A673 (cell line): ENCODE measurements at places on chromosomes 2 and 18. TPM values are rescaled to one million over a fixed set of nuclear protein-coding genes. Genes with fewer than 3 reads are reported as not detected.

Gene ADAM17
- total RNA-seq, result 34.2 and 40.1 TPM in 2 replicates

Gene CRACDL
- total RNA-seq, result not detected in 2 replicates

DNA sequence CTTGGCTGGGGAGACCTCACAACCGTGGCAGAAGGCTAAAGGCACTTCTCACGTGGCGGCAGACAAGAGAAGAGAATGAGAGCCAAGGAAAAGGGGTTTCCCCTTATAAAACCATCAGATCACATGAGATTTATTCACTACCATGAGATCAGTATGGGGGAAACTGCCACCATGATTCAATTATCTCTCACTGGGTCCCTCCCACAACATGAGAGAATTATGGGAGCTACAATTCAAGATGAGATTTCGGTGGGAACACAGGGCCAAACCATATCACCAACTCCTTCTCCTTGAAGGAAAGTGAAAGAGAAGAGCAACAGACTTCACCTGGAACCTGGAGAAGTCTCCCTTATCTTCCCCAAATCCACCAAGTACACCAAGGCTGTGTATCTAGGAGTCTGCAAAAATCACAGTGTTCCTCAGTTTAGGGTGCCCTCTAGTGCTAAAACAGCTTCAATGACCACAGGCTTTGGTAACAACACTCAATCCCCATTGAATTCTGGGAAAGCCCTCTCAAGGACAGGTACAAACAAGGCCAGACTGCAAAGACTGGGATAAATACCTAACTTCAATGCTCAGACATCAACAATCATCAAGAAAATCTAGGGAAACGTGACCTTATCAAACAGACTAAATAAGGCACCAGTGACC lies 148.8 kb upstream of the SRD5A2 start:
- no peak overlapping the region for H3K4me3 ChIP-seq
- no peaks in the 10 kb centered on the region for H3K36me3 ChIP-seq
- H3K4me1 ChIP-seq, result peaks cover 10% of the 10 kb centered on the region
- DNase-seq, result peak; percentile 62

- H3K4me3 ChIP-seq, result no peak overlapping the region
- H3K27me3 ChIP-seq, result no peaks in the 10 kb centered on the region
- H3K27ac ChIP-seq, result peak overlapping the region; percentile 64
- no peak for DNase-seq
Observed at GRCh38 chr2:86240251-86240650, 41.0 kb downstream of the MRPL35 start.

- DNase-seq, result no peak
- no peaks in the 10 kb centered on the region for H3K36me3 ChIP-seq
- H3K4me1 ChIP-seq, result no peaks in the 10 kb centered on the region
- H3K27ac ChIP-seq, result no peak overlapping the region
Observed at GRCh38 chr18:39586741-39587140, 2021.1 kb upstream of the CELF4 start.
